Pancreas (tissue), 10 donors: ENCODE measurements at places on chromosomes 7 and 10. TPM values are rescaled to one million over a fixed set of nuclear protein-coding genes. Genes with fewer than 3 reads are reported as not detected.

The FEZF1 gene
- not detected for total RNA-seq

The PCDH15 gene
- total RNA-seq: not detected

The CALHM3 gene
- 0.16 TPM for total RNA-seq

The LIPF gene
- not detected for total RNA-seq

The RELN gene
- 1.1 TPM for total RNA-seq

The PRXL2A gene
- 31.3 TPM for total RNA-seq

The ATP6V0A4 gene
- not detected for total RNA-seq

The CTNNA3 gene
- total RNA-seq: 0.23 TPM

The DYNC1I1 gene
- 1.5 TPM for total RNA-seq

The SPDYE6 gene
- not detected for total RNA-seq

The FAM221A gene
- 13.9 TPM for total RNA-seq

The MAP3K8 gene
- total RNA-seq: 4.6 TPM

The MMP21 gene
- 0.14 TPM for total RNA-seq

The MSS51 gene
- 0.90 TPM for total RNA-seq

The AGMO gene
- total RNA-seq: 0.25 TPM

The CALML5 gene
- not detected for total RNA-seq

The SPDYE2 gene
- total RNA-seq: not detected

The ADCY1 gene
- 5.8 TPM for total RNA-seq

The MINDY3 gene
- total RNA-seq: 6.9 TPM

The MAT1A gene
- total RNA-seq: 15.5 TPM

The LRIT2 gene
- not detected for total RNA-seq

The PPP1R9A gene
- total RNA-seq: 32.4 TPM

The SLC37A3 gene
- total RNA-seq: 30.3 TPM

The HOXA9 gene
- total RNA-seq: 0.13 TPM

The CACNA2D1 gene
- total RNA-seq: 0.79 TPM

The STARD3NL gene
- 9.1 TPM for total RNA-seq

The GIMAP1 gene
- total RNA-seq: 1.5 TPM

The AKR1E2 gene
- 2.8 TPM for total RNA-seq

The CPN1 gene
- not detected for total RNA-seq

The CRHR2 gene
- 0.09 TPM for total RNA-seq

The ADRB1 gene
- 0.62 TPM for total RNA-seq

The SEMA3D gene
- 0.14 TPM for total RNA-seq

The ACTL6B gene
- 0.64 TPM for total RNA-seq

The OPN1SW gene
- total RNA-seq: not detected

The CCL24 gene
- total RNA-seq: 0.37 TPM

The HYAL4 gene
- total RNA-seq: not detected

The SCART1 gene
- 3.2 TPM for total RNA-seq

The TRIL gene
- total RNA-seq: 0.14 TPM

The CNOT4 gene
- 12.9 TPM for total RNA-seq

The GHRHR gene
- not detected for total RNA-seq

The HOXA3 gene
- not detected for total RNA-seq

The STOX1 gene
- 1.0 TPM for total RNA-seq

The ANXA8 gene
- 0.84 TPM for total RNA-seq

The RHOBTB1 gene
- 5.2 TPM for total RNA-seq

The ZNF804B gene
- total RNA-seq: not detected

The ZNF138 gene
- 4.5 TPM for total RNA-seq

The CYP3A7 gene
- total RNA-seq: 0.56 TPM

The PLEKHS1 gene
- total RNA-seq: 10.1 TPM

The TFPI2 gene
- 49.2 TPM for total RNA-seq

The CRYGN gene
- total RNA-seq: not detected

The HPSE2 gene
- not detected for total RNA-seq

The OR2A1 gene
- not detected for total RNA-seq

The AHR gene
- total RNA-seq: 23.7 TPM

The PDE6C gene
- not detected for total RNA-seq

The MMD2 gene
- not detected for total RNA-seq

The ZNF33B gene
- 59.0 TPM for total RNA-seq

The UBE3C gene
- 36.1 TPM for total RNA-seq
